Hematopoietic multipotent progenitor cell treated with erythropoietin and hydrocortisone succinate and interleukin-3 and kit ligand, for 17 days (in vitro differentiated cells): ENCODE measurements at places on chromosomes 11 and 22.

DNA sequence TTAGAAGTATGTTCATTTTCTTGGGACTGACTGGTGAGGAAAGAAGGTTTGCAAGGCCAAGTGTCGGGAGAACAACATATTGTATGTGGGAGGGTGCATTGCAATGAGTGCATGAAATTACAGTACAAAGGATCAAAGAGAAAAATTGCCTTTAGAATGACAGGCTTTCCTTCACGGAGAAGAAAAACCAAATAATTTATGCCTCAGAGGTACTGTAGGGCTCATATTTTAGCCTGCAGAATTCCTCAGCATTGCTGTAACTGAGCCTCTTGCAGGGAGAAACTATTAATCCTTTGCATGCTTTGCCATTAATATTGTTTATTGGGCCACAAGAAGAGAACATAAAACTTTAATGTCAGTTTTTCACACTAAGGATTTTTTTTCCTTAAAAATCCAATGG is 60.1 kb downstream of the LRRC4C start:
- DNase-seq = no peak

DNA sequence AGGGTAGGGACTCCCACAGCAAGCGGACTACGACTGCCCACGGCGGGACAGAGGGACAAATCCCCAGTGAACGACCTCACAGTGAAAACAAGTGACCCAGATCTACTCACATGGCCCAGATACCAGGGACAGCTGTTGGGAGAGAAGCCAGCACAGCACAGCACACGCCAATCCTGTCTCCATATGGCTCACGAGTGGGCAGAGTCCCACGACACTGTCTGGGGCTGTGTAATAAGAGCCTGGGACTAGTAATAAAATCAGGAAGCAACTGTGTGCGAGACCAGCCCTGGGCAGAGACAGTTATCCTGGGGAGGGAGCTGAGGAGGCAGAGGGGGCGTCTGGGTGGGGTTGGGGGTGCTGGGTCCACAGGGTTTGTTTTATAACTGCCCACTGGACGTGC is 385.0 kb downstream of the CTTN start:
- DNase-seq = no peak

- no peak for DNase-seq
Measured at GRCh38 chr11:86003654-86004053, 65.2 kb downstream of the PICALM start.

GRCh38 chr11:75028321-75028720 is 39.6 kb downstream of the NEU3 start:
- no peak for DNase-seq

DNA sequence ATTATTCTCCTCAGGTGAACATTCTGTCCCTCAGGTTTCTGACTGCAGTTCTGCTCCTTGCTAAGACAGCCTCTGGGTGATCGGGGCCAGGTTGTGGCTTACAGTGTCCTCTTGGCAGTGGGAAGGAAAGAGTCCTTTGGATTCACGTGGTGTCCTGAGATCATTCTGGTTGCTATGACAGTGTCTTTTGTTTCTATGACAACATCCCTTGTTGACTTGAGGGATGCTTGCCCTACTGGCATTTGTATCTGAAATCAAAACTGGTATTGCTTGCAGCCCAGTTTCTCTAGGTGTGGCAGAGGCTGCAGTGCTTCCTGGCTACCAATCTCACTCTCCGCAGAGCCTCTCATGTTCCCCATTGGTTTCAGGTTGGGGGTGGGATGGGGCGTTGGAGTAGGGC is 151.8 kb upstream of the CCDC90B start:
- DNase-seq = no peak

DNA sequence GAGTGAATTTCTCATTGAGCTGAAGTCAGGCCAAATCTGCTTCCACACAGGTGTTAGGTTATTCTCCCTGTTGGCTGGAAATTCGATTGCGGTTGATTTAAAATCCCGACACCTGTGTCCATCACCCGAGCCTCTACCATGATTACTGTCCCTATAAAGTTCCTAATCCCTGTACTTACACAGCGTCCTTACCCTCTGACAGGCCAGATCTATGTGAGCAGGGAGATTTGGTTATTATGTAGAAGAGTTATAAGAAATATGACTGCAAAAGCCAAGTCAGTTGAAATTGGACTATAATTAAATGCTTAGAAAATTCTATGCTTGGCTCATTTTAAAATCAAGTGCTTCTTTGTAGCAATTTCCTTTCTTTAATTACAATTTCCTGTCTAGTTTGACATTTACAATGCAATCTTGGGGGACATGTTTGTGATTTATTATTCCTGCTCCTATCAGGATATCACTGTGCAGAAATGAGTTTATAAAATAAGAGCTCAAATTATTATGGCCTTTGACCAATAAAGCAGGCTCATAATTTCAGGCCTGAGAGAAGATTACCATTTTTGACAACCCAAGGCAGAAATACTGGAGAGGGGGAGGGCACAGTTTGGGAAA is 32.5 kb upstream of the LMO1 start:
- no peak for DNase-seq

DNA sequence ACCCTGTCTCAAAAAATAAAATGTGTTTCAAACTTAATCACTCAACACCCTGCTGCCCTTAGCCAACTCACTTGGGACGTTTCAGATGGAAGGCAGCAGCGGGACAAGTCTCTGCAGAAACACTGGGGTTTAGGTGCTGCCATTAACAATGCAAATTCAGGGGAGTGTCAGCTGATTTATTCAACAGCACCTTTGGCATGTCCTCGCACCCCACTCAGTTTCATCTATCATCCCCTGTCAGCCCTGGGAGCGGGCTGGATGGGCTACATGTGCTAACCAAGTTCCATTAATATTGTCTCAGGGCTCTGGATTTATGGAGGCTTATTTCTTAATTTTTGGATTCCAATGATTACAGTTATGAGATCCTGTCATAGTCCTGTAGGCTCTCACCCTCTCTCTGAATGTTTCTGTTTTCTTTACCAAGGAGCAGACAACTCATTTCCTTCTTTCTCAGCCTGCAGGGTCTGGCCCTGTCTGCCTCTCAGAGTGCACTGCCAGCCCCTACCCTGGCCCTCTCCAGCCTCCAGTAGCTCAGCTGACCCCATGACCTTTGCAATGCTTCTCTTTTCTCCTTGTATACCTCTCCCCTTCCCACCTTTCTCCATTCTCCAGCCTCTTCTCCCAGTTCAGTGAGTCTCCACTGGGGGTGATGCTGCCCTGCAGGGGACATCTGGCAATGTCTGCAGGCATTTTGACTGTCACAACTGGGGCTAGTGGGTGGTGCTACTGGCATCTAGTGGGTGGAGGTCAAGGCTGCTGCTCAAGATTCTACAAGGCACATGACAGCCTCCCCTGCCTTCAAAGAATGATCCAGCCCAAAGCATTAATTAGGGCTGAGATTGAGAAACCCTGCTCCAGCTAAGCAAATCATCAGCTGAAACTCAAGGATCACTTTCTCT is 79.0 kb downstream of the APIP start:
- no peak for DNase-seq

- DNase-seq = no peak
Measured at GRCh38 chr22:23127055-23127756, 14.6 kb downstream of the RSPH14 start.

GRCh38 chr11:115269191-115269950 is 234.8 kb downstream of the CADM1 start:
- no peak for DNase-seq

- DNase-seq = no peak
Measured at GRCh38 chr22:35465109-35465701, 65.3 kb downstream of the MCM5 start.

DNA sequence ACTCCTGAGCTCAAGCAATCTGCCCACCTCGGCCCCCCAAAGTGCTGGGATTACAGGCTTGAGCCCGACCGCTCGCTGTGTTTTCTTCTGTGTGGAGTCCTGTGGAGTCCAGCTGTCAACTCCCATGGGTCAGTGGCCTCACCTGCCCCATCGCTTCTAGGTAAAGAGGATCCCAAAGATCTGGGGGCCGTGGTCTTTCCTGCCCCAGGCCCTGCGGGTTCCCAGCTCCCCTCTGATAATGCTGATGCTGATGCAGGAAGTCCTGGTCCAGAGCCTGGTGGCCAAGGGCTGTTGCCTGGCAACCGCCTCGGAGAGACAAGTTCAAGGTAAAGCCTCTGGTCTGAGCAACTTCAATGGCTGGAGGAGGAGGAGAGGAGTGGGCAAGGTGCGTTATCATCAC is 9.6 kb downstream of the SSTR3 start:
- DNase-seq = no peak

GRCh38 chr22:33476716-33477115 is 418.5 kb upstream of the SYN3 start:
- DNase-seq = no peak

DNA sequence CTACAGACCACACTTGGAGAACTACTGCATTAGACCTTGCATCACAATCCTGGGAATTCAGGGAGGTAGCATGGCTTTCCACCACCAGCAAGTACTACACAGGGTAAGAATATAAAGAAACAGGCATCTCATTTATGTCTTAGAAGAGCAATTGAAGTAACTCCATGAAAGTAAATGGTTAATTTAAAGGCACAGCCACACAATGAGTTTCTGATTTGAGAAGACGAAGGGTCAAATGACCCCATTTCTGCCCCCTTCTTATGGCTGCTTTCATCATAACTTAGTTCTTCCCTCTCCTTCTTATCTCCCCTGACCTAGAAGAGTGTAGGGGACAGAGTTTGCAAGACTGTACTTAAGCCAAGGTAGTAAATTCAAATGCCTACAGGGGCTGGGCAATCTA is 6.0 kb downstream of the TRIM66 start:
- no peak for DNase-seq

DNA sequence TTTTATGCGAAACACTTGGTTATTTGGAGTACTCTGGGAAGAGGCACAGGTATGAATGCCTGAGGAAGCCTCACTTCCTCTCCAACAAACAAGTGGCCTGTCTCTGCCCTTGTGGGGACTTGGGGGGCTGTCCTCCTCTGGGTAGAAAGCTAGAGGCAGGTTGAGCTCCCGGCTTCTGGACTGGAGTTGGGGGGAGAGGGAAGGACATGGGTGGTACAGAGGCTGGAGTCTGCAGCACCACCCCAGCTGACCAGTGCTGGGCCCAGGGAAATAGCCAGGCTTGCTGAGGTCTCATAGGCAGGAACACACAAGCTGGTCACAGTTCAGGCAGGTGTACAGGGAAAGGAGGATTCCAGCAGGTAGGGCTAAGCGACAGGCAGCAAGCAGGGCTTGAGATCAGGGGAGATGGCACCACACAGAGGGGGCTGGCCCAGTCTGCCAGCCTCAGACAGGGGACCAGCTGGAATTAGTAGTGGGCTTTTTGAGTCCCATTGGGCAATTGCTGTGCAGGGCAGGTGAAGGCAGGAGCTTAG is 135.3 kb upstream of the TEAD1 start:
- DNase-seq = no peak

DNA sequence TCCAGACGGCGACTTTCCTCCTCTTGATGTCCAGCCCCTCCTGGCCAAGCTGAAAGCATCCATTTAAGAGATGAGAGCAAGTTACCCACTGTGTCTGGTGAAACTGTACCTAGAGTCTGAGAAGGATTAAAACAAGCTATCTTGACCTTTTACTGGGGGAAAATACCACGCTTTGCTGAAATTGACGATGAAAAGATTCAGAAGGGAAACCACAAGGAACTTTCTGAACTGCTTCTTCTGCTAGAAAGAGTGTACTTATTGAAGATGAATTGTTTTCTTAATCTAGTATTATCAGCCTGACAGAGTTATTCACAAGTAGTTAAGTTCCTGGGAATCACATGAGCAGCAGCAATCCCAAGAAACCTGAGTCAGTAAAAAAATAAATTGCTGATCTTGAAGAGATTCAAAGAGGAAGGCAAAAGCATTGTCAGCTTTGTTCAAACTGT is 13.1 kb upstream of the MS4A6A start:
- DNase-seq = no peak

- no peak for DNase-seq
Measured at GRCh38 chr11:30291331-30291730, 31.6 kb upstream of the ARL14EP start.

- no peak for DNase-seq
Measured at GRCh38 chr11:19562156-19562555, 150.5 kb upstream of the NAV2 start.

DNA sequence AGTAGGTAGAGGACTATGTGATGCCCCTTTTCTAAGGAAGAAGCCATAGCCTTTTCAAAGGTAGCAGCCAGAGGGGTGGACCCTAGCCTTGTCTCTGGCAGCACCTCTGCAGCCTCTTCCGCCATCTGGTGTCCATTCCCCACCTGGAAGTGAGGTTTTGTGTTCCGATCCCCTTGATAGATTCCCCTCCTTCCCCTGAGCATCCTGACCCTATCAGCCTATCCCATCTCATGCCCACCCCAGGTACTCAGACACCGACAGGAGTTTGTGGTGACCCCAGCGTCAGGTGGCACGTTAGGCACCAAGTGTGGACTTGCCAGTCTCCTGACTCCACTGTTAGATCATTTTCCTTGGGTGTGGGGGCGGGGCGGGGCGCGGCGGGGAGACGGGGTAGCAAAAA is 398 bp upstream of the FAM89B start:
- peak; percentile 77 for DNase-seq
